ENCODE measurements at places on chromosomes 6 and 20.

- no peak for DNase-seq
Measured at GRCh38 chr6:168240160-168240559, 79.4 kb downstream of the DACT2 start.

DNA sequence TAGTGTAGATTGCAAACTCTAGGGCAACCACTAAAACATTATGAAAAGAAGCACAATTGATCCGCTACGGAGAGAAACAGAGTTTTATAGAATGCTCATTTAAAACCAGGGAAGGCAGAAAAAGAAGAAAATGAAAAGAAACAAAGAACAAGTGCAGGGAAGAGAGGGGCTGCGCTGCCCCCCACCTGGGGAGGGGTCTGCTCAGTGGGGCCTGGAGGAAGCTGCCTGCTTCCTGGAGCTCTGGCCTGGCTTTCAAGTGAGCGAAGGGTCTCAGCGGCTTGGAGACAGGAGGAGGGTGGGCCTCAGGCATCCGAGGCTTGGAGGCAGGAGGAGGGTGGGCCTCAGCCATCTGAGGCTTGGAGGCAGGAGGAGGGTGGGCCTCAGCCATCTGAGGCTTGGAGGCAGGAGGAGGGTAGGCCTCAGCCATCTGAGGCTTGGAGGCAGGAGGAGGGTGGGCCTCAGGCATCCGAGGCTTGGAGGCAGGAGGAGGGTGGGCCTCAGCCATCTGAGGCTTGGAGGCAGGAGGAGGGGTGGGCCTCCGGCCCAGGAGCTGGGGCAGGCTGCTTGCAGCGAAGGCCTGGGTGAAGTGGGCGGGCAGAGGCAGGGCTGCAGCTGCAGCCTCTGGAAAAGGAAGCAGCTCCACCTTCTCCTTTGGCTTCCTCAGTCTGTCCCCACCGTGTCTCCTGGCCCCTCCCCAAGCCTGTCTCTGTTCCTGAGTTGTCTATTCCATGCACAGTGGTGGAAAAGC, 406.3 kb downstream of the TAF4 start:
- DNase-seq, result no peak

DNA sequence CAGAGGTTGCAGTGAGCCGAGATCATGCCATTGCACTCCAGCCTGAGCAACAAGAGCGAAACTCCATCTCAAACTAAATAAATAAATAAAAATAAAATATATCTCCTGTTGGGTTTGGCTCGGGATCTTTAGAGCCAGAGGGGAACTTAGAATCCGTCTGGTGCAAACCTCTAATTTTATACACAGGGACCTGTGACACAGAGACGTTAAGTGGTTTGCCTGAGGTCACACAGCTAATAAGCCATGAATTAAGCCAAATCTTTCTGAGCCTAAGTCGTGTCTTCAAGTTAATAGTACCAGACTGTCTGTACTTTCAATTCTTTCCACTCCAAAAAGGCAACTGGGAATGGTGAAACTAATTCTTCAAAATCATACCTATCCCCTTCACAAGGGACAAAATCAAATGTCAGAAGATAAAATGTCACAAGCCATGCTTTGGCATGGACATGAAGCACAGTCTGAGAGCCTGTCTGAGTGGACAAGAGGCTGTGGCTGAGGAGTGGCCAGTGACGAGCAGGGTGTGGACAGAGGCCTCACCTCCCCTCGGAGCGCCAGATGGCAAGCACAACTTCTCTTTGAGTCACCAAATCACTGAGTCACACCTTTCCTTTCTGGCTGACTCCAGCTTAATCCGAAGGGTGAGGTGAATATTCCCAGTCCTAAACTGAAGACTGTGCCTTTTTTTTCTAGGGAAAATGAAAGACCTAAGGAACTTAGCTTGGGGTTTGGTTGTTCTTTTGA, 177.4 kb downstream of the TFAP2A start:
- DNase-seq, result no peak

DNA sequence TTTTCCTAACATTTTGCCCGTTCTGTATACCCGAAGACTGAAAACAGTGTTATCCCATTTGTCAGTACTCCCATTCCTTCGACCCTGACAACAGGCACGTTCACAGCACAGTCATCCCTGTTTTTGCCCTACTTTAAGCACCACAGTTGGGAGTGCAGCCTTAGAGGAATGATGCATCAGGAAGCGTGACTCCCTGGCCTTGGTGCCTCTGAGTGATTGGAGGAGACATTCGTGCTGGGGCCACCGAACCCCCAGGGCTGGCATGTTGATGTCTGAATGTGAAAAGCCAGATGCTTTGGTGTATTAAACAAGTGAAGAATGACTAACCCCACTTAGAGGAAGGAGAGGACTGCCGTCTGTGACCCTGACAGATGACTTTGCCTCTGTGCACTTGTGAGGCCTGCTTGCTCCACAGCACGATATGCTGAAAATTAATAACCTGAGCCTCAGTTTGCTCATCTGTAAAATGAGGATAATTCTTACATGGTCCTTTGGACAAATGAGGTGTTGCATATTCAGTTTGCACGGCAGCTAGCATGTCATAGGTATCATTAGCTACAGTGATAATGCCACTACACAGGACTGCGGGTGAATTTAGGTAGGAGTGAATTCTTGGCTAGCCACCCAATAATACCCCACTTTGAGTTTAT, 36.0 kb downstream of the STK35 start:
- no peak for DNase-seq

GRCh38 chr6:152736687-152737273, 13.8 kb upstream of the VIP start:
- DNase-seq, result no peak

DNA sequence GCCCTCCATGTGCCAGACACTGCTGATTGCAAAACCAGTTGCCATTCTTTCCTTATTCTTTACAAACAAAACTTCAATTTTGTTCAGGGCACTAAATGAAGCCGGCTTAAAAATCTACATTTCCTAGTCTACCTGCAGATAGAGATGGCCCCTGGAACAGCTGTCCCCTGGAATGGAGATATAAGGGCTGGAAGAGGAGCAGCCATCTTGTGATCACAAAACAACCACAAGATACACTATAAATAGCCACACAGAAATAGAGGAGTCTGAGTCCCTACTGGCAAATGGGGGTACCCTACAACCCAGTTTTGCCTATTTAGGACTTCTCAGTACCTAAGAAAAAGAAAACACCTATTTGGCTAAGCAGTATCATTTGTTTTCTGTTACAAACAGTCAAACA, 115.9 kb upstream of the BEND6 start:
- no peak for DNase-seq

GRCh38 chr6:170200458-170200891, 90.4 kb downstream of the DLL1 start:
- DNase-seq, result no peak

DNA sequence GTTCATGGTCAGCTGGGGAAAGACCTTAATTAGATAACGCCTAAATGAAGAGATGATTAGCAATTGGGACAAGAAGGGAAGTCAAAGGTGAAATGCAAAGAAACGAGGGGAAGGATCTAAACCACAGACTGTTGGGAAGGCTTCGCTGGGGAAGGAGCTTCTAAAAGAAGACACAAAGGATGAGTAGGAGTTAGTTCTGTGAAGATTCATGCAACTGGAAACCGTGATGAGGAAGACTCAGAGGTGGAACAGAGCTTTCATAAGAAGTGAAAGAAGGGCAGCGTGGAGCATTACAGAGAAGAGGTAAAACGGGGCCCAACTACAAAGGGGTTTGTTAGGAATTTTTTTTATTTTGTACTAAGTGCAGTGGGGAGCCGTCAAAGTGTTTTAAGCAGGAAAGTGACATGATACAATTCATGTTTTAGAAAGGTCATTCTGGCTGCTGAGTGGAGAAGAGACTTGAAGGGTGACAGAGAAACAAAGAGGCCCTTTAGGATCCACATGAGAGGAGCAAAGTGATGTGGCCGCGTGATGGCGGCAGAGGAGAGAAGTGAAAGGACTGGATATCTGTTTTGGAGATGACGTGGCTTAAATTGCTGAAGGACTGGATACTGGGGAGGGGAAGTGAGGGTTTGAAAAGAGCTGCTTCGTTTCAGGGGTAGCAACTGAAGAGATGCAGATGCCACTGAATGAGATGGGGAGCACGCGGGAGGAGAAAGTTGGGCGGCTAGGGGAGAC, 33.6 kb downstream of the TTI1 start:
- no peak for DNase-seq

DNA sequence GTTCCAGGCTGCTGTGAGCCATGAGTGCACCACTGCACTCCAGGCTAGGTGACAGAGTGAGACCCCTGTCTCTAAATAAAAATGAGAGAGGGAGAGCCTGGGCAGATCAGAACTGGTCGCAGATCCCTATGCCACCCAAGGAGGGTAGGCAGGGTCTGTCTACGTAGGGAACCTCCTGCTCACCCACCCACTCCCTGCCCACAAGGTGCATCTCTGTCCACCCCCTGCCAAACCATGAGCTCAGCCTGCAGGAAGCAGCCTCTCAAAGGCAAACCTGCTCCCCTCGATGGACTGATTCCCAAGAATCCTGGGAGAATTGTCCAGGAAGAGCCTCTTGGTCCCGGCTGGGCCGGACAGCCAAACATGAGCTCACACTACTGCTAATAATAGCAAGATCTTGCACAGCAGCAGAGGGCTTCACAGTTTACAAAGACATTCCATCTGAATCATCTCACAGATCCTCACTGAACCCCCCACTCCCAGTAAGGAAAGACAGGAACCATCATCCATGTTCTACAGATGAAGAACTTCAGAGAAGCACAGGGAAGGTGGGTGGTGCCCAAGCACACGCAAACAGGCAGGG, 27.8 kb upstream of the TLDC2 start:
- DNase-seq, result no peak

GRCh38 chr20:3464166-3464565, 6.7 kb upstream of the ATRN start:
- DNase-seq, result no peak

GRCh38 chr20:9500121-9500520, 14.3 kb upstream of the LAMP5 start:
- DNase-seq, result no peak

- DNase-seq, result no peak
Measured at GRCh38 chr6:163356324-163356723, 58.2 kb upstream of the QKI start.

DNA sequence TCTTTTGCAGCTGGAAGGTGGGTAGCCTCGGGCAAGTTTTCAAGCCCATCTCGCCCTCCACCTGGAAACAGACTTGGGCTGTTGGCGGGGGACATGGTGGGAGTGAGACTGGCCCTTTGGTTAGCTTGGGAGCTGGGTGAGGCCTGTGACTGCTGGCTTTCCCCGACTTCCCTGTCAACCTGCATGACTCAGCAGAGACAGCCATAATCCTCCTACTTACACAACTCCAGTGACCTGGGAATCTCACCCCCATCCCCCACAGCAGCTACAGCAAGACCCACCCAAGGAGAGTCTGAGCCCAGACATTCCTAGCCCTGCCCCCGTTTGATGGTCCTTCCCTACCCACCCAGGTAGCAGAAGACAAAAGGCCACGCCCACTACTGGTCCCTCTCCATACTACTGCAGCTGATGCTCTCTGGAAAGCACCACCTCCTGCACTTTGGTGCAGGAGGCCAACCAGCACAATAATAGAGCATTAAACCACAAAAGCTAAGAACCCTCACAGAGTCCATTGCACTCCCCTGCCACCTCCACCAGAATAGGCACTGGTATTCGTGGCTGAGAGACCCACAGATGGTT, 188.4 kb downstream of the TRDN start:
- no peak for DNase-seq

GRCh38 chr6:133190912-133191311, 50.2 kb upstream of the EYA4 start:
- DNase-seq, result no peak

GRCh38 chr20:822651-823573, 10.6 kb upstream of the FAM110A start:
- DNase-seq, result no peak

- no peak for DNase-seq
Measured at GRCh38 chr6:12585497-12585958, 131.0 kb upstream of the PHACTR1 start.

DNA sequence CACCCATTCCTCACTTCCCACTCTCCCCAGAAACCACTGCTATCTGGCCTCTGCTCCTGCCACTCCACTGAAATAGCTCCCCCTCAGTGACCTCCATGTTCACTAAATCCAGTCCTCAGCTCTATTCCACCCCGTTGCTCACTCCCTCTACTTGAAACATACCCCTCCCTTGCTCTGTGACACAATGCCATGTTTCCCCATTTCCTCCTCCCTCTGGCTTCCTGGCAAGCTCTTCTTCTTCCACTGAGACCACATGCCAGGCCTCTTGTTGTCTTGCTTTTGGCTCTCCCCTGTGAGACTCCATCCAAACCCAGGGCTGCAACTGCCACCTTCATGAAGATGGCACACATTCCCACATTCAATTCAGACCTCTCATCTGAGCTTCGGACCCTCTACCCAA, 13.9 kb downstream of the TMEM151B start:
- DNase-seq, result no peak

GRCh38 chr6:24882835-24883555, 52.8 kb downstream of the RIPOR2 start:
- no peak for DNase-seq

DNA sequence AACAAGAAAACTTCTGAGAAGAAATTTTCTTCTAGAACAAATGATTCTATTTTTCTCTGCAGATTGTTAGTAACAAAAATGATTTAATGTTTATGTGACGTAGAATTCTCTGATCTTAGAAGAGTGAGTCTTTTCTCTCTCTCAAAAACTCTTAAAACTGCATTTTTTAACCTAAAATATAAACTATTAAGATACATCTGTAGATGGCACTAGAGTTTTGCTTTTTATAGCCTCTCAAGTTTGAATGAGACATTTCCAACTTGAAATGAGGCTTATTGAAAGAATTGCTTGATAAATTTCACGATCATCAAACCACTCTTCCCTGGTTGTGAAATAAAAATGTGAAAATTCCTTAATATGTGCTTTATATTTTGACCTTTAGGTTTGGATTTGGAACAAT, 53.8 kb downstream of the PHF3 start:
- DNase-seq, result no peak

- DNase-seq, result no peak
Measured at GRCh38 chr20:15818651-15819071, 754.6 kb downstream of the KIF16B start.

- DNase-seq, result no peak
Measured at GRCh38 chr6:37221585-37222124, 35.9 kb upstream of the TBC1D22B start.

- no peak for DNase-seq
Measured at GRCh38 chr6:125499535-125499934, 197.8 kb upstream of the HDDC2 start.

GRCh38 chr6:46849361-46849690, 56.1 kb downstream of the MEP1A start:
- DNase-seq, result no peak

DNA sequence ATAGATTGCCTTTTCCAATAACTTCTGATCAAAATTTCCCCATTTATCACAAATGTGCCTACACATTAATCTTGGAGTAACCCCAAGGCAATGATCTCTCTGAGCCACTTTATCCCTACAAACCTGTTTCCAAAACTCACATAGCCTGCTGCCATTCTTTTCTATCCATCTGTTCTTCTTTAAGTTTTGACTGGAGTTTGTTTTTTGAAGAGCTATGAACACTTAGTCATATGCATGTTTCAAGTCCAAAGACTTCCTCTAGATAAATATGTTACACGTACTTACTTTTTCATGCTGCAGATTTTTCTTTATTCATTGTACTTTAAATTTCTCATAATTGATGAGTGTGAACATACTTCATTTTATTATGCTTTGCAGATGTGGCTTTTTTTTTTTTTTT, 488.9 kb upstream of the CITED2 start:
- no peak for DNase-seq

Data from activated CD4-positive, alpha-beta T cell treated with anti-CD3 and anti-CD28 coated beads for 24 hours (primary cell).